Stomach (tissue), 19 donors: ENCODE measurements at places on chromosomes 6 and 20. TPM values are rescaled to one million over a fixed set of nuclear protein-coding genes. Genes with fewer than 3 reads are reported as not detected.

The MCM3 gene
- total RNA-seq, result 32.7 TPM

The C20orf202 gene
- total RNA-seq, result not detected

The SAMD10 gene
- total RNA-seq, result 2.9 TPM

- DNase-seq, result no peak
These were observed 105.3 kb upstream of the TAB2 start for GRCh38 chr6:149212206-149212605.

- no peak for DNase-seq
These were observed 35.5 kb upstream of the FOXC1 start for GRCh38 chr6:1574083-1574761.

GRCh38 chr20:49179368-49180277 lies 8.5 kb downstream of the STAU1 start:
- no peak for DNase-seq

GRCh38 chr6:93419304-93420162 lies at the start of gene EPHA7:
TSS of gene EPHA7 (minus strand) at chr6:93419559. CDS start at chr6:93419341, 218 bp downstream.
- peak; percentile 98 for DNase-seq

The JPH2 gene
- total RNA-seq, result 12.8 TPM

The UNC93A gene
- not detected for total RNA-seq

The SNPH gene
- total RNA-seq, result 8.2 TPM

The RIMS4 gene
- not detected for total RNA-seq

DNA sequence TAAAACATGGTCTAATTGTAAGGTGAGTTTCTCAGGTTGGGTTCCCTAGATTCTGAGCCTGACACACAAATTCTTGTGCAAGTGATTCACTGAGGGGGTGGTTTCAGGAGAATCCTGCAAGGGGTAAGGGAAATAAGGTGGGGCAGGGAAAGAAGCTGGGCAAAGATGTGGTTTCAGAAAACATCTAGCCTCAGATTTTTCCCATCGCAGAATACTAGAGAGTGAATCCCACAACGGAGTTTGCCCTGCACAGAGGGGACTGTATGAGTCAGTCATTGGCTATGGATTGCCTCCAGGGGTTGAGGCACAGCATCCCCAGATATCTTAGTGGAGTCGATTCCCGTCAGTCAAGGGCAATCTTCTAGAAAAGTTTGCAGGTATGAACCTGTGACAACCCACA lies 65.2 kb downstream of the PRL start:
- DNase-seq, result no peak

DNA sequence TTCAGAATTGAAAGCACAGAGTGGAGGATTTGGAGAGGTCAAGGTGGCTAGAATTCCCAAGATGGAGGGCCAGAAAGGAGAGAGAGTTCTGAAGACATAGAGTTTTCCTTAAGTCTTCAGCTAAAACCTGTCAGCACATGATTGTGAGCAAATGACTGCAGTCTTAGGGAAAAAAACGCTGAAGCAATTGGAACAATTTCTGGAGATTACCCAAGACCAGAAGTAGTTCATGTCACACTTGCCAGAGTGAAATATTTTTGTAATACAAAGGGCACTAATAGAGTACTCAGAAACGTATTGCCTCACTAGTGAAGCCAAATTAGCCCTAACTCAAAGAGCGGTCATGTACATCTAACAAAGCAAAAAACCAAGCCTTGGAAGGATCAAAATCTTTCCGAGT lies 541.3 kb upstream of the MARCKS start:
- DNase-seq, result no peak

DNA sequence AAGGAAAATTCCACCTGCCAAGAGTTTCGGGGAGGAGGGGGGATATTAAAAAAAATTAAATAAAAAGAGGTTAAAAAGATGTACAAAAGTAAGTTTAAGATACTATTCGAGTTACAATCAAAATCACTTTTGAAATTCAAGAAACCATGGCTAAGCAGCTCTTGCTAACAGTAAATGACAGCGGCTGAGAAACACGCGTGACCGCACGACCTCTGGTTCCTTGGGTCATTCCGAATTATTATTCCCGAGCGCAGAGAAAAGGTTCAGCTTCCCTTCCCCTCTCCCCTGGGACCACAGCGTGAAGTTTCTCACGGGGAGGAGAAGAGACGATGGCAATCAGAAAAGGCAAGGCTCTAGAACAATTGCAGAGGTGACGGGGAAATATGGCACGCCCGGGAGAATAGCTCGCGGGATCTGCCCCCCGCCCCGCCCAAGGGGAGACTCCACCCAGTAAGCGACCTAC lies 496 bp downstream of the TMEM242 start:
- no peak for DNase-seq

DNA sequence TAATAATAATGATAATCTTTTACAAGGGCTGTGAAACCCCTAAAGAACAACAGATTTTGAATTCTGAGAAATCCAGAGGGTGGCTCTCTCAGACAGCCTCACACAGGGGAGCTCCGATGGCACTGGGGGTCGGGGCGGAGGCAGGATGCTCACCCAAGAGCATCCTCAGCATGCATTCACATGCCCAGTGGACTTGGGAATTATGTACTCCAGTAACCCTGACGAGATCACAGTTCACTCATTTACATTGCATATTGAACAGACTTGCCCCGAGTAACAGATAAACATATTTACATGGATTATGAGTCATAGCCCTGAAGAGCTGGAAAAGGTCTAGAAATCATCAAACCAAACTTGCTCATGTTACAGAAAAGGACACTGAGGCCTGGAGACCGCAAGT lies 482.7 kb upstream of the JARID2 start:
- peak; percentile 16 for DNase-seq

The MEP1A gene
- not detected for total RNA-seq

DNA sequence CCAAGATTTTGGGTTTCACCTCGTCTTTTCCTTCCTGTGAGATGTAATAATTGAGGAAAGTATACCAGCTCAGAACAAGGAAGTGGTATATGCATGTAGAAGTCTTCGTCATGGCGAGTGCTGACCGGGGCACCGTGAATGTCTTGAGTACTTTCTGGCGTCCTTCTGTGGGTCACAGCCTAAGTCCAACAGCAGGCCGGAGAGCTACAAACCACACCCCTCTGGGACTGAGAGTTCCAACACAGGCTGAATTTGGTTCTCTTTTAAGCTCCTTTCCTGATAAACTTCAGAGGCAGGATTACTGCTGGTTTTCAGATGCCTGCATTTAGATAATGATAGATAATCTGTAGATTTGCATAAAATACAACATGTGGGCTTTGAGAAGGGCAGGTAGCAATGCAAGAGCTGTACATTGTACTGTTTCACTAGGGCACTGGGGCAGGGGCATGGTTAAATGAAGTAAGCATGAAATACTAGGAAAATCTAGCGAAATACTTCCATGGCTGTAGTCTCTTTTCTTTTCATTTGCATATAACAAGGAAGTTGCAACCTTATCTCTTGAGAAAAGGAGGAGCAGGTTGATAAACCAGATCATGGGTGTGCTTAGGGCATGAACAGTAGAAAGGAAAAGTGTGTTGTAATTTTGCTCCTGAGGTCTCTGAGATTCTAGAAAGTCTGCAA lies at the start of gene ADTRP:
ADTRP (minus strand) TSS at position 156 of the 681 bp plus-strand sequence; CDS start at position 112, 44 bp downstream.
- peak; percentile 62 for DNase-seq

GRCh38 chr6:106927531-106928398 lies 46.8 kb downstream of the CD24 start:
- peak; percentile 57 for DNase-seq

GRCh38 chr6:96394727-96395126 lies 126.9 kb upstream of the UFL1 start:
- DNase-seq, result no peak

GRCh38 chr6:26472549-26473290 lies 15.0 kb downstream of the BTN2A1 start:
- no peak for DNase-seq

DNA sequence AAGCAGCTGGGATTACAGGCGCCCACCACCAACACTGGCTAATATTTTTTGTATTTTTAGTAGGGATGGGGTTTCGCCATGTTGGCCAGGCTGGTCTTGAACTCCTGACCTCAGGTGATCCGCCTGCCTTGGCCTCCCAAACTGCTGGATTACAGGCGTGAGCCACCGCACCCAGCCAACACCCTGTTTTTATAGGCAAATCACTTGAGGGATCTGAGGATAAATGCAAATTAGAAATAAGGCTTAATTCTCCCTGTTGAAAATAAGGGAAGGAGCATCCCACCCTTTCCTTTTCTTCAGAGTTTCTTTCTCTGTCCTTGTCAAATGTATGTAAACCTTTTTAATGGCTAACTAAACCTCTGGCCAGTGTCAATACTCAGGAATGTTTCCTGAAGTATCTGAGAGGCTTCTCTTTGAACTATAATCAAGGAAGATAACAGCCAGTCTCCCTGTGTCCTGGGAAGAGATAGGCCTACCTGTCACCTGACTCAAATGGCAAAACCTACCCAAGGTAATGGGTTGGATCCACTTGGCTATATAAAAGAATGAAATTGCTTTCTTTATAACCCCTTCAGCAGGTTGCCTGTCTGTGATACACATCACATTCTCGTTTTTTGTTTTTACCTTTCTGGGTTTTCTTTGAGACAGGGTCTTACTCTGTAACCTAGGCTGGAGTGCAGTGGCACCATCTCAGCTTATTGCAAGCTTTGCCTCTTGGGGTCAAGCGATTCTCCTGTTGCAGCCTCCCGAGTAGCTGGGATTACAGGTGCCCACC lies 64.5 kb upstream of the TNFAIP3 start:
- no peak for DNase-seq

The LY6G6C gene
- not detected for total RNA-seq
